ENCODE measurements at places on chromosomes 2 and 18.

DNA sequence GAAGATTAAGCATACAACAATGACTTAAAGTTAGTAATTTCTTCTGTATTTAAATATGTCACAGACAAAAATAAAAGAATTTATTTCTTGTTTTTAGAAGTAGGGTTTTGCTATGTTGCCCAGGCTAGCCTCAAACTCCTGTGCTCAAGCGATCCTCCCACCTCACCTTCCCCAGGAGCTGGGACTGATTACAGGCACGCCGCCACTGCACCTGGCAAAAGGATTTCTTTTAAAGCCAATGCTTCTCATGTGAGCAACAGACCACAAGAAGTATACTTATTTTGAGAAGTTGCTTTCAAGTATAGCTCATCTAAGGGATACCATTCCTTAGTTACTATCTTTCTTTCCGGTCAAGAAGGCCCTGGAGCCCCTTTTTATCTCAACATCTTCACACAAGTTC, 57.2 kb upstream of the BBS5 start:
- no peak for DNase-seq

- no peak for DNase-seq
Observed at GRCh38 chr2:15169326-15170069, 391.6 kb downstream of the NBAS start.

- DNase-seq = no peak
Observed at GRCh38 chr2:113133704-113134598, 6.6 kb downstream of the IL1RN start.

DNA sequence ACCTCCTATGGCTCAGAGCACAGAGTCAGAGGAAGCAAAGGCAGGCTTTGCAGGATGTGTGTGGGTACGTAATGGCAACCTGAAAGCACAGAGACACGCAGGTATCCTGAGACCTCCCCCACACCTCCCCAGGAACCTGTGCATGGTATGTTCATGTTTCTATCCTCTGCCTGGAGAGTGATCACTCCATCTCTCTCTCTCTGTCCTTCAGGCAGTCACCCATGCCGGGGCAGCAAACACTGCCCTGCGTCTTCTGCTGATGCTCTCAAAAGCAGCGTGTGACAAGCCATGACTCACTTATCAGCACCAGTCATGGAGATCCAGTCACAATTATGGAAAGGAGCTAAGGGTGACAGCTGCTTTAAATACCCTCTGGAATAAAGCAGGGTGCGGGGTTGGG, 52.7 kb downstream of the PDCL3 start:
- DNase-seq = no peak

DNA sequence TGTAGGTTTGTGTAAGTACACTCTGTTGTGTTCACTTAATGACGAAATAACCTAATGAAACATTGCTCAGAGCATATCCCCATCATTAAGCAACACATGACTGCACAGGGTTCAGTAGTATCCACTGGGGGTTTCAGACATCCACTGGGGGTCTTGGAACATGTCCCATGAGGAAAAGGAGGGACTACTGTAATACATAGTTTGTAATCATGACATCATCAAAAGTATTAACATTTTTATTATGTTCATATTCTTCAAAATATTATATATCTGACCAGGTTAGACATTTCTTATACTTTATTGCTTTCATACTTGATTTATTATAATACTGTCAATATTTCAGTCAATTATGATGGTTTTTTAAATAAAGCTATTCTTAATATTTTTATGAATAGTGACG, 54.4 kb upstream of the EMILIN2 start:
- DNase-seq = no peak

GRCh38 chr18:2536063-2536462, 35.2 kb downstream of the METTL4 start:
- DNase-seq = no peak

DNA sequence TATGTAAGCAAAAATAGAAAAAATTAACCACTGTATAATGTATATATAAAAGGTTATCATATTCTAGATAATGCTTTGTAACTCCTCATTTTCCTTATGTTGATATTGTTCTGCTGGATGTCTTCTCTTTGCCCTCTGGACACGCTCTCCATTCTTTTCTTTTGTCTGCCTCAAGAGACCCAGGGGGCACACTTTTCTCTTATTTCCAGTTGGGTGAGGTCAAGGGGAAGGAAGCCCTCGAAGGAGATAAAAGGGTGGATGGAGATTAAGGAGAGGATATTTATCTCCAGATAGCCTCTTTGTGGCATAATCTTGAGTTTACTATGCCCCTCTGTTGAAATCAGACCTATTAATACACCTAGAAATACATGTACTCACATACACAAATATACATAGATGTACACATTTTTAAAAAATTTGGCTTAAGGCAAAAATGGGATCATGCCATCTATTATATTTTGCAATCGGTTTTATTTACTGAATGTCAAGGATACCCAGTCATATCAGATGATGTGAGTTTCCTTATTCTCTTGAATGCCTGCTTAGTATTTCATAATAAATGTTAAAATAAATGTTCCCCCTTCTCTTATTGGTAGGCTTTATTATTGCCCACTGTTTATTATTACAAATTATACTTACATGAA, 65.3 kb downstream of the LCLAT1 start:
- DNase-seq = no peak

DNA sequence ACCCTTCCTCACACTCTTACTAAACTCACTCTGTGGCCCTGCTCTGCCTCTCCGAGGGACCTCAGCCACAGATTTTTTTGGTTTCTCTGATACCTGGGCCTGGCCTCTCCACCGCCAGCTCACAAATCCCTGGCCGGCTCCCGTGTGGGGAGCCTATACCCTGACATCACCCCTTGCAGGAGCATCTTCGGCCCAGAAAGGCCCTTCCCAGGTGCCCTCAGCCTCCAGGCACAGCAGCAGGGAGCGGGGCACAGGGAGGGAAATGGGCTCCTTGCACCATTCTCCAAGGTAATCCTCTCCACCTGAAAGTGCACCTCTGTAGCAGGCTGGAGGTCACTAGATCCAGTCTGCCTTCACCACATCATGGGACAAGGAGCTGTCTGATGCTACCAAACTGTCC, 43.2 kb downstream of the CRACDL start:
- no peak for DNase-seq

- no peak for DNase-seq
Observed at GRCh38 chr18:57422313-57422872, 12.8 kb upstream of the ONECUT2 start.

- DNase-seq = no peak
Observed at GRCh38 chr18:53796040-53796729, 428.3 kb downstream of the MBD2 start.

- DNase-seq = no peak
Observed at GRCh38 chr2:158729873-158730620, 65.1 kb upstream of the DAPL1 start.

DNA sequence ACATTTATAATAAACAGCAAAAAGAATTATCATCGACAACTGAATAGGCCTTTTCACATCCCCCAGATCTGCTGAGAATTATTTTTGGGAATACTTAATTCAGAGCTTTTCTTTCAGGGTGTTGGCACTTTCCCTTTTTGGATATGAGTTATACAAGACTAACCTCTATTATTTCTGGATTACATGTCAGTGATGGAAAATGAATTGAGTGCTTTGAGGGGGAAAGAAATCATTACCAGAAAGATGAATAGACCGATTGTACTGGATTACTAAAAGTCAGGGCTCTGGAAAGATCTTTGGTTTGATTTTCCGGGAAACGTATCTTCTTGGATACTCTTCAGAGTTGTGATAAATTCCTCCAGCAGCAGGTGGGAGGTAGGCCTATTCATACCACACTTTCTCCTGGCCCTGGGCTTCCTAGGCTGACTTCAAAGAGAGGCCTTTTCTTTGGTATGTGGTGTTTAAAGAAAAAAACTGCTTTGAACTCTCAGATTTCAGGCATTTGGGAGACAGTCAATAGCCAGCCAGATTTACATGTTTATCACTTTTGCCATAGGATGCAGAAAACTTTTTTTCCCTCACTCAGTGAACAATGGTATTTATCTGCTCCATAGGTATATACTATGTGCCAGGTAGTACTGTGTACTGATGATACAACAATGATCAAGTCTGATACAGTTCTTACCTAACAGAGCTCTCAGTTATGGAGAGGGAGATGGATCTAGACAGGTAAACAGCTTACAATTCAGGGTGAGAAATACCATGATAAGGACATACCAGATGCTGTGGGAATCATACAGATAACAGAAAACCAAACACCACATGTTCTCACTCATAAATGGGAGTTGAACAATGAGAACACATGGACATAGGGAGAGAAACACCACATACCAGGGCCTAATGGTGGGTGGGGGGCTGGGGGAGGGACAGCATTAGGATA, 63.3 kb upstream of the ACTR3 start:
- DNase-seq = no peak
